ENCODE measurements at places on chromosomes 3 and 15. TPM values are rescaled to one million over a fixed set of nuclear protein-coding genes. Genes with fewer than 3 reads are reported as not detected.

The HHLA2 gene
- not detected for total RNA-seq

The CLDN16 gene
- not detected for total RNA-seq

The LRRC57 gene
- 21.3 TPM for total RNA-seq

The CPNE4 gene
- total RNA-seq, result not detected

The SLC25A36 gene
- total RNA-seq, result 31.5 TPM

The CTXN2 gene
- total RNA-seq, result not detected

The PARP9 gene
- 5.4 TPM for total RNA-seq

The GRAMD2A gene
- not detected for total RNA-seq

The ACAD11 gene
- 18.1 TPM for total RNA-seq

The GOLGA6L7 gene
- not detected for total RNA-seq
